ENCODE measurements at places on chromosomes 2 and 18.

DNA sequence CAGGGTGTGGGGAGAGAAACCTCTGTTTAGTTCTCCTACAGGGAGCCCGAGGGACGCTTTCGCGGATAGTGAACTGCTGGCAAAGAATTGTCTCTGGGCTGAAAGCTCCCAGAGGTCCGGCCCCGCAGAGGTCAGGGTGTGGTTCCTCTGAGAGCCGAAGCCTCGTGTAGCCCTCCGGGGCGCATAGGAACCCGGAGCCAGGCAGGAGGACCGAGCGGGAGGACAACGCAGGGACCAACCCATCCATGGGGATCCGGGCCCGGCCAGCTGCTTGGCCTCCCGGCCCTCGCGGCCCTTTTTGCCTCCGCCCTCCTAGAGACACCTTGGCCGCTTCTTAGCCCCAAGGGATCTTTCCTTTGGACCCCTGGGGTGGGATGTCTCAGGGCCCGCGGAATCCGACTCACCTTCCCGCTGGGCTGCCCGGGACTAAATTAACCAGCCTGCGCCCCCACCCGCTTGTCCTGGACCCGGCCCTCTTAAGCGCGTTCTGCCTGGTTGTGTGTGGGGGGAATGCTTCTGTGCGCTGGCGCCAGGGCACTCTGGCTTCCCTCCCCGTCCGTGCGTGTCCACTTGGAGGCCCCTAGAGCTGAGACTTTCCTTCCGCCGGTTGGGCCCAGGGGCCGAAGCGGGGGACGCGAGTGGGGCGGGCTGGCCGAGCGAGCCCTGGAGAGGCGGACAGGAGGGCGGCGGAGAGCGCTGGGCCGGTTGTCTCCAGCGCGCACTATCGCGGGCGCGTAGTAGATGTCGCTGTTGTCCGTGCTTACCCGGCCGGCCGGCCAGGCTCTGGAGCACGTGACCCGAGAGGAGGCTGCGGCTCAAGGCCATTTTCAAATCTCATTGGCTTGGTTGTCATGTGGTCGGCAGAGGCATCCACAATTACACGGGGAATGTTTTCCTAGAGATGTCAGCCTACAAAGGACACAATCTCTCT lies at the start of gene HOXD10:
HOXD10 (plus strand) TSS at position 896 of the 931 bp plus-strand sequence. CDS start 56 bp downstream, outside the sequence.
- peak; percentile 85 for DNase-seq

GRCh38 chr2:238404406-238405216 lies 22.1 kb upstream of the ASB1 start:
- DNase-seq, result no peak

DNA sequence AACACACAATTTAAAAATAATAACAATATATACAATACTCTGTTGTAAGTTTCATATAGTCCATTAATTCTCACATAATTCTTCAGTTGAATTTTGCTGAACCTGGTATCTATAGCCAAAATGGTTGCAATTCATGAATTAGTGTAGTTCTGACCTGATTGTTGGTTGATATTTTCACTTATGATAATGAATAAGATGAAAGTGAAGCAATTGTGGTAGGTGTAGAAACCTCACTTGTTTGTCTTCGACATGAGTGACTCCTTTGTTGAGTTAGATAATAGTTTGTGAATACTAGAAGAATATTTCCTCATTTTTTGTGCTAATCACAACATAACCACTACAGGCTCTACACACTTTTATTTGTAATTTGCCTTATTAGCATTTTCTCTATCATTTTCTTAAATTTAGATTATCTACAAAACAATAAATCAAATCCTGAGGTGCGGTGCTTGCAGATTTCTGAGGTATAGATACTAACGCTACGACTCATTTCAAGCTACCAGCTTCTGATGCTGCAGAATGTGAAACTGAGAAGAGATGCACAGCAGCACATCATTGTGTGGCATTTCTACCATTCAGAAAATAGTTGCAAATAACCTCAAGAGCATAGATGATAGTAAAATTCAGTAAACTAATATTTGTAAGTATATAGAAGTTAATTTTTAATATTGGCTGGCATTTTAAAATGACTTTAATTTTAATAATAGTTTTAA lies 117.9 kb downstream of the KCNH7 start:
- DNase-seq, result no peak

GRCh38 chr2:53942280-53942679 lies 28.5 kb downstream of the PSME4 start:
- DNase-seq, result no peak

DNA sequence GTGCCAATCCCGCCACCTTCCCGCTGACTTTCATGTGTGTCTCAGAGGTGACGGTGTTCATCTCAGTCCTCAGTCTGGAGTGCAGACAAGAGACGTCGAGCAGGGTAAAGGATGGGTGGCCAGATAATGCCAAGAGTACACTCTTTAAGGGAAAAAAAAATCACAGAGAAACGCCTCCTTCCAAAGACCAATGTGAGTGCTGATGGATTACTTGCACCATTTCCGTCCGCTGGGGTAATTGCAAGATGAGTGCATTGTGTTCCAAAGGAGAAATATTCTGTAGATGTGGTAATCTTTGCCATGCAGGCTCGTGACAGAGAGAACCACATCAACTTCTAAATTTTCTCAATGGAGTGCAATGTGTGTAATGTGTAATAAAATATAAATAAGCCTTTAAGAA lies 81.0 kb downstream of the KLHL29 start:
- DNase-seq, result no peak

GRCh38 chr2:37306024-37306423 lies 18.6 kb downstream of the PRKD3 start:
- no peak for DNase-seq

- no peak for DNase-seq
These were observed 331.9 kb downstream of the PDE11A start for GRCh38 chr2:177740700-177741099.

DNA sequence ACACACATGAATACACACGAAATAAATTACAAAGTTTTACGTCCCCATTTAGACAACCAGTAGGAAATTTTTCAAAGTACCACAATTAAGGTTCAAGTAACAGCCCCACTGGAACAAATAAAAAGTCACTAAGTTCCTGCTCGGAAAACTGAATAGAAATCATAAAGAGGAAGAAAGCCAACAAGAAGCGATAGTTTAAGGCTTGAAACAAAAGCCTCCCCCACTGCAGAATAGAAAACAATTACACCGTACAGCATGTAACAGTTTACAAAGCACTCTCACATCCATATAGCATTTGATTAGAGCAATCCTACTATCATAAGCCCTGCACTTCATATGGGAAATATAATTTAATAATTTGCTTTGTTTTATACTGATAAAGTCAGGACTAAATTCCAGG lies 15.5 kb downstream of the KLF7 start:
- DNase-seq, result no peak

GRCh38 chr2:14123436-14124103 lies 508.9 kb upstream of the LRATD1 start:
- DNase-seq, result no peak

DNA sequence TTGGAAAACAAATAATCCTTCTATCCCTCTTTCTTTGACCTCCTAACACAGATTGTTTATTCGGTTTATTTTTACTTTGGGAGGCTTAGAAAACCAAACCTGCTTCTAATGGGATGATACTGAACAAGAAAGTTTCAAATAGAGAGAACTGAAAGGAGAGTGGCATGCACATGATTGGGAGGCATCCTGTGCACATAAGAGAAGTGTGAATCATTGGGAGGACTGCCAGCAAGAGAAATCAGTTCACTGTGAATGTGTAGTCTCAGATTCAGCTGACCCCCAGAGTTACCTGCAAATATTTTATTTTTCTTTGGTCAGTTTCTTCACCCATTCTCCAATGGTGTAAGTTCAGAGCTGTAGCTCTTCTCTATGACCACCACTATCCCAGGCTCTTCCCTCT lies 1363.2 kb upstream of the ACVR2A start:
- DNase-seq, result no peak

DNA sequence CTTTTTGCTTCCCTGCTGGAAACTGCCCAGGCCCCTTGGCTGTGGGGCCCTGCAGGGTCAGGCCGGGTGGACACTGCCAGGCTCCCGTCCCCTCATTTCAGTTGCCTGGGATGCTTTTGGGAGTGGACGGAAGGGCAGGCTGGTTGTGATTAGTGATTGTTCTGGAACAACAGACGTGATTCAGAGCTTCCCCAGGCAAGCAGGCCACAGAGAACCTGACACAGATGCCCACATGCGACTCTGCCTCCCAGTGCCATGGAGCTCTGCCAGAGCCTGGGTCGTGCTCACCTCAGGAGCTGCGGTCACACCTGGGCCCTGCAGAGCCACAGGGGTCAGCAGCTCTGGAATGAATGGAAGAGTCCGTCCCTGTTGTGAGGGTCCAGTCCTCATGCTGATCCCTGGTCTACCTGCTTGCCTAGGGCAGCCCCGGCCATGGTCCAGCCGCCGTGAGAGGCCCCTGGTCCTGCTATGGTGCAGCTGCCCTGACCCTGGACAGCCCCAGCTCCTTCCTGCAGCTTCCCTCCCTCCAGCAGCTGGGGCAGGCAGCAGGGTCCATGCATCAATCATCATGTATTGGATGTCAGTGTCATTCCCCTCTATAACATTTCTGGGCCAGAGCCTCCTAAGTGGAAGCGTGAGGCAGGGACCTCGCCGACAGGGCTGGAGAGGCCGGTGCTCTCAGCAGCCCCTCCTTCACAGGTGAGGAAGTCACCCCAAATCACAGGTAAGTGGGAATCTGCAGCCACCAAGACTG lies 518.6 kb upstream of the MYT1L start:
- no peak for DNase-seq

DNA sequence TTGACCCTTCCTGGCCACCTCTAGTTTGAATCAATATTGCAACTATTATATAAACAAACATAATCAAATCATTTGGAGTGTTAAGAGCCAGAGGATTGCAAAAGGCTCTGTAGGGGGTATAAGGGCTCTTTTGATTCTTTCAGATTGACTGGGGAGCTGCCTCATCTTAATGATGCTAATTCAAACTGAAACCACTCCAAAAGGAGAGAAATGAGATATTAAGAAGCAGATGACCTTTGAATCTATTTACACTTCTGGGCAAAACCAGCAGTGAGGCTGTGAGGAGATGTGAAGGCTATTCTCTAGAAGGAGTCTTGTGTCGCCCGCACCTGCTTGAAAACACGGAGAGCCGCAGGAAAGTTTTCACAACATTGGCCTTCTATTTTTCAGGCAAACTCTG lies 311.2 kb upstream of the CRIM1 start:
- DNase-seq, result no peak

GRCh38 chr2:113309655-113310387 lies 31.1 kb upstream of the PAX8 start:
- no peak for DNase-seq

DNA sequence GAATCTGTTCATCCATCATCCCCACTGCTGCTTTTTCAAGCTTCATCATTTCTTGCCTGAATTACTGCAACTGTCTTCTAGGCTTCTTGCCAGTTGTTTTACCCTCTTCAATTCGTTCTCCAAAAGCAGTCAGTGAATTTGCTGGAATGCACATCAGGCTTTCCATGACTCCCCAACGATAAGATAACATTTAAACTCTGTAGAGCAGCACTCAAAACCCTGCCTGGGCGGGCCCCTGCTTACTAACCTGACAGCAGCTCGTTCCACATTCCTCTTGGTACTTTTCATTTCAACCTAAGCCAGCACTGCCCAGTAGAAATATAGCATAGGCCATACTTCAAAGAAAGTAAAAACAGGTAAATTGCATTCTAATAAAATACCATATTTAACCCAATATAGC lies 342.9 kb downstream of the SUCLG1 start:
- DNase-seq, result no peak

DNA sequence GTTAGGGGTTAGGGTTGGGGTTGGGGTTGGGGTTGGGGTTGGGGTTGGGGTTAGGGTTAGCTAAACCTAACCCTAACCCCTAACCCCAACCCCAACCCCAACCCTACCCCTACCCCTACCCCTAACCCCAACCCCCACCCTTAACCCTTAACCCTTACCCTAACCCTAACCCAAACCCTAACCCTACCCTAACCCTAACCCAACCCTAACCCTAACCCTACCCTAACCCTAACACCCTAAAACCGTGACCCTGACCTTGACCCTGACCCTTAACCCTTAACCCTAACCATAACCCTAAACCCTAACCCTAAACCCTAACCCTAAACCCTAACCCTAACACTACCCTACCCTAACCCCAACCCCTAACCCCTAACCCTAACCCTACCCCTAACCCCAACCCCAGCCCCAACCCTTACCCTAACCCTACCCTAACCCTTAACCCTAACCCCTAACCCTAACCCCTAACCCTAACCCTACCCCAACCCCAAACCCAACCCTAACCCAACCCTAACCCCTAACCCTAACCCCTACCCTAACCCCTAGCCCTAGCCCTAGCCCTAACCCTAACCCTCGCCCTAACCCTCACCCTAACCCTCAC lies 24.1 kb upstream of the RABL2A start:
- DNase-seq, result no peak
